ENCODE measurements at places on chromosomes 13 and 19.

DNA sequence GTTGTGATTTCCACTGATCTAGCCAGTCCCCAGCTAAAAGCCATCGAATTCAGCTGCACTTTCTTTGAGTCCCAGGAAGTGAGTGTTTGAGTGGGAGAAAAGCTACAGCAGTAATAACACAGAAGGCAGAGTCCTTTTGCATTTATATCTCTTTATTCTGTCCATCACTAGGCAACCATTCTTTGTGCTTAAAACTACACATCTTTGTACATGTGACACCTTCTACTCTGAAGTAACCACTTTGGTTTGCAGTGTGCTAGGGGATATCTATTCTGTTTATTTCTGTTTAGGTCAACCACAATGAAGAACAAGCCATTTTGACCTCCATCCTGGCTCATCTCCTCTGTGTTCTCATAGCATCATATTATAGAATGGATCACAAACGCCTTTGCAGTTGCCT, 226.0 kb upstream of the SERP2 start:
- DNase-seq: no peak

DNA sequence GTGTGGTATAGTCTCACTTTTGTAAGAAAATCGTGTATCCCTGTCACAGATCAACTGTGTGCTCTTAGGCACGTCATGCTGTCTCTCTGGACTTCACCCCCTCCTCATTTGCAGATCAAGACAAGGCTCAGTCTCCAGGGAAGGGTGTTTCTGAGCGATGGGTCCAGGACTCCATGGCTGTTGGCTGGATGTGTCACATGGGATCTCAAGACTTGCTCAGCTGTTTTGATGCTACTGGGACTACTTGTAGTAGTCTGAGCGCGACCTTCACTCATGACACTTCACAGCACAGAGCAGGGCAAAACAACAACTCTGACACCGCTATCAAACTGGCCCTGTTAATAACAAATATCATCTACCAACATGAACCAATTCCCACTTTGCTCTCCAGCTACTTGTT, 36.2 kb downstream of the SMAD9 start:
- DNase-seq: no peak

GRCh38 chr19:39142630-39143029, 17.0 kb downstream of the PAK4 start:
- no peak for DNase-seq

- DNase-seq: no peak
Measured at GRCh38 chr19:35042954-35043604, 1.6 kb downstream of the HPN start.

- no peak for DNase-seq
Measured at GRCh38 chr19:58328999-58329398, 2.2 kb downstream of the ZSCAN22 start.
